ENCODE measurements at places on chromosomes 3 and 15. TPM values are rescaled to one million over a fixed set of nuclear protein-coding genes. Genes with fewer than 3 reads are reported as not detected.

GRCh38 chr3:94246171-94246570 is 183.3 kb downstream of the NSUN3 start:
- H3K36me3 ChIP-seq = no peaks in the 10 kb centered on the region
- H3K27me3 ChIP-seq = no peaks in the 10 kb centered on the region
- H3K4me3 ChIP-seq = no peak overlapping the region
- DNase-seq = no peak
- H3K27ac ChIP-seq = no peak overlapping the region

- no peak overlapping the region for H3K27ac ChIP-seq
- DNase-seq = no peak
- no peak overlapping the region for H3K4me3 ChIP-seq
- H3K36me3 ChIP-seq = no peaks in the 10 kb centered on the region
- no peaks in the 10 kb centered on the region for H3K4me1 ChIP-seq
- no peaks in the 10 kb centered on the region for H3K27me3 ChIP-seq
These were observed 252.2 kb upstream of the IGF1R start for GRCh38 chr15:98395974-98396610.

- no peak for DNase-seq
- H3K4me3 ChIP-seq = no peak overlapping the region
- no peaks in the 10 kb centered on the region for H3K36me3 ChIP-seq
- no peak overlapping the region for H3K27ac ChIP-seq
- H3K27me3 ChIP-seq = peaks cover 13% of the 10 kb centered on the region
- no peaks in the 10 kb centered on the region for H3K4me1 ChIP-seq
These were observed 72.4 kb downstream of the TFRC start for GRCh38 chr3:196009456-196009855.

DNA sequence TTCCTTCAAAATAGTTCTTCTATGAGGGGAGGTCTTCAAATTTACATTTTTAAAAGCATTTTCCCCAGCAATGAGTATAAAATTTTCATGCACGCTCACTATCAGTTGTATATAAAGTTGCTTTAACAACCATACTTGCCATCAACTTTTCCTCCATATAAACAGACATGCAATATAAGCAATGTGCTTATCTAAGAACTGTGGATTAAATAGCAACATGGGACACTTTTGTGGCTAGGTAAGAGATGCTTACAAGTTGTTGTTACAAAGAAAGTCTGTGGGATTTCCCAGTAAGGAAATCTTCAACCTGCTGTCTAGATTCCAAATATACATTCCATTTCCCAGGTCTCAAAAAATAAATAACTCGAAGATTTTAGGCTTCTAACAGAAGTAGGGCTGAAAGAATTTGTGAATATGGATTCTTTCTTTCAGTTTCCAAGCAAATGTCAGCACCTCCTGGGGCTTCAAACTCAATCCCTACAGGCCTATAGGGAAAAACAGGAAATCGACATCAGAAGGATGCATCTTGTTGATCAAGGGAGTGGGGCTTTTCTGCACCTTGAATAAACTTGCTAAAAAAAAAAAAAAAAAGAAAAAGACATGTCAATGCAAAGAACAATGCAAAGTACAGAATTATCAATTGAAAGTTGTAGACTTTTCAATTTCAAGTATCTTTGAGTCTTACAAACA is 16.1 kb downstream of the TNIK start:
- no peak overlapping the region for H3K4me3 ChIP-seq
- no peak for DNase-seq
- peaks cover 21% of the 10 kb centered on the region for H3K4me1 ChIP-seq

DNA sequence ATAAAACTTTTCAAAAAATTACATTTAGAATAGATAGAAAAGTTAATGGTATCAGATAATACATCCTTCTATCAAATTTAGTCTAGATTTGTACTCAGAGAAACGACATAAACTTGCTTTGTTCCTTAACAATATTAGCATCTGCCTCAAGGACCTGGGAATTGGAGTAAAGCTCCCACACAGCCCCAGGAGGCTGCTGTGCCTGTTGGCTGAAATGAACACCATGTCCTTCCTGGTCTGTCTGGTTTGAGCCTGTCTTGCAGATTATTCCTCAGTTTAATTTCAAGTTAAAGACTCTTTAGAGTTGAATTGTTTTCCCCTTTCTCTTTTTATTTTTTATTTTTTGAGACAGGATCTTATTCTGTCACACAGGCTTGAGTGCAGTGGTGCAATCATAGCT is 19.4 kb downstream of the GNB5 start:
- no peaks in the 10 kb centered on the region for H3K36me3 ChIP-seq
- no peaks in the 10 kb centered on the region for H3K4me1 ChIP-seq
- H3K4me3 ChIP-seq = no peak overlapping the region
- no peak for DNase-seq

DNA sequence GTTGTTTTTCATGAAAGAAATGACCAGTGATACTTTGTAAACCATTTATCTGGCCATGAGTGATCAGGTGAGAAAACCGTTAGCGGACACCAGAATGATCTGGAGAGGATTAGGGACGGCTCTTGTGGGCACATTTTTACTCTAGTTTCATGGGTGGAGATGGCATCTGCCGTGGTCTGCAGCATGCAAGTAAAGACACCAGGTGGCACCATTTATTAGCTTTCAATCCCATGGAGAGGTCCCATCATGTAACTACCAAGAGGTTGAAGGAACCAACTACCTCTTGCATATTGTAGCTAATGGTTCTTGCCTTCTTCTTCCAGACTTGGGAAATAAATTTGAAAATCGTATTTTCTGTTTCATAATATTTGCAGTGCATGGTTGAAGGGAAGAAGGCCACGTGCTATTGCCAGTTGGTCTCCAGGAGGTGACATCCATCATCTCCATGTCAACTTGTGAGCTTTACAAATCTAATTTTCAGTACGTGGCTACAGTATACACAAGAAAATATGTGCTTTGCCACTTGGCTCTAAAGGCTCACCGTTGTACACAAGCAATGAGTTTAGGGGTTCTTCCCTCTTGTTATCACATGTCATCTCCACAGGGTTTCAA is 1.5 kb upstream of the MAPKBP1 start:
- peak; percentile 80 for DNase-seq
- H3K36me3 ChIP-seq = no peaks in the 10 kb centered on the region
- H3K27me3 ChIP-seq = no peaks in the 10 kb centered on the region
- no peak overlapping the region for H3K27ac ChIP-seq
- no peak overlapping the region for H3K4me3 ChIP-seq
- H3K4me1 ChIP-seq = peaks cover 40% of the 10 kb centered on the region

DNA sequence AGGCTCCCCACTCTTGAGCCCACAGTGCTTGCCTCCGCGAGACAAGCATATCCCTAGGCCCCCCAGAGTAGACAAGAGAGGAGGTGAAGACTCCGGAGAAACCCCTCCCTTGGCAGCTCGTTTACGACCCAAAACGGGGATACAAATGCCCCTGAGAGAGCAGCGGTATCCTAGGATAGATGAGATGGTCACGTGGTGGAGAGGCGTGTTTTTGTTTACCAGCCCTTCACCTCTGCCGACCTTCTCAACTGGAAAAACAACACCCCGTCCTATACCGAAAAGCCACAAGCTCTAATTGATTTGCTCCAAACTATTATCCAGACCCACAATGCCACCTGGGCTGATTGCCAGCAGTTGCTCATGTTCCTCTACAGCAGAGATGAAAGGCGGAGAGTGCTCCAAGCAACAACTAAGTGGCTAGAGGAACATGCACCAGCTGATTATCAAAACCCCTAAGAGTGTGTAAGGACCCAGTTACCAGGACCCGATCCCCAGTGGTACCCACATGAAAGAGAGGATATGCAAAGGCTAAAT is 99.5 kb upstream of the OSBPL11 start:
- no peaks in the 10 kb centered on the region for H3K27me3 ChIP-seq
- H3K4me1 ChIP-seq = no peaks in the 10 kb centered on the region
- no peak overlapping the region for H3K27ac ChIP-seq
- H3K36me3 ChIP-seq = no peaks in the 10 kb centered on the region
- H3K4me3 ChIP-seq = no peak overlapping the region

GRCh38 chr15:62975515-62975914 is 67.0 kb upstream of the TPM1 start:
- no peaks in the 10 kb centered on the region for H3K4me1 ChIP-seq
- no peak for DNase-seq
- no peak overlapping the region for H3K27ac ChIP-seq
- H3K4me3 ChIP-seq = no peak overlapping the region

DNA sequence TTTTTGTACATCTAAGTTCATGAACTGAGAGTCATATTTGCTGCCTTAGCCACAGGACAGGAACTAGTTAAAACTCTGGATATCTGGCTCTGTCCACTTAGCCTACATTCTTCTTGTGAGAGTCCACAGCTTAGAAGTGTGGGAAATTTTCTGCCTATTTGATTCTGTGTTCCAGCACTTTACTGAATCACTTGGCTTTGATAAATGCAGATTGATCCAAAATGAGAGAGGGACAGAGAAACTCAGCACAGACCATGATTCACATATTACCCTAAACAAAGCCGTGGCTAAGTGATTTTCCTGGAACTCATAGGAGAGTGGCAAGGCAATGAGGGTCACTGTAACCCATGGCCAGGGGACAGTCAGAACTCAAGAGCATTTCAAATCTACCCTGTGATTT is 87.5 kb upstream of the CADPS start:
- no peaks in the 10 kb centered on the region for H3K27me3 ChIP-seq
- no peaks in the 10 kb centered on the region for H3K4me1 ChIP-seq
- H3K4me3 ChIP-seq = no peak overlapping the region
- H3K27ac ChIP-seq = no peak overlapping the region

- no peak overlapping the region for H3K27ac ChIP-seq
- H3K27me3 ChIP-seq = no peaks in the 10 kb centered on the region
These were observed 11.5 kb upstream of the PCSK6 start for GRCh38 chr15:101500865-101501551.

DNA sequence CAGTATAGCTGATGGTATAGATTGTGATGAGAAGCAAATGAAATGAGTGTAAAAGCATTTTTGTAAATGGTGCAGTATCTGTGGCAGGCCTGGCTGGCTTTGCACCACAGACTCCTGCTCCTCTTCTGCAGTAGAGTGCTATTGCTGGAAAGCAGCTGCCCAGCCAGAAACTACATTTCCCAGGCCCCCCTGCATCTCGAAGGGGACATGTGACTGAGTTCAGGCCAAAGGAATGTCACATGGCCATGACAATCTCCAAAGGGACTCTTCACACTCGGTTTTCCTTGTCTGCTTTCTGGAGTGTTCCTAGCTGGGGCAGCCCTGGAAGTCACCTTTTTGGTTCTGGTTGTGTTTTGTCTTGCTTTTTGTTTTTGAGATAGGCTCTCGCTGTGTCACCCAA is 277.1 kb downstream of the SUCLG2 start:
- no peaks in the 10 kb centered on the region for H3K27me3 ChIP-seq
- H3K27ac ChIP-seq = no peak overlapping the region
- no peaks in the 10 kb centered on the region for H3K4me1 ChIP-seq
- no peak for DNase-seq

DNA sequence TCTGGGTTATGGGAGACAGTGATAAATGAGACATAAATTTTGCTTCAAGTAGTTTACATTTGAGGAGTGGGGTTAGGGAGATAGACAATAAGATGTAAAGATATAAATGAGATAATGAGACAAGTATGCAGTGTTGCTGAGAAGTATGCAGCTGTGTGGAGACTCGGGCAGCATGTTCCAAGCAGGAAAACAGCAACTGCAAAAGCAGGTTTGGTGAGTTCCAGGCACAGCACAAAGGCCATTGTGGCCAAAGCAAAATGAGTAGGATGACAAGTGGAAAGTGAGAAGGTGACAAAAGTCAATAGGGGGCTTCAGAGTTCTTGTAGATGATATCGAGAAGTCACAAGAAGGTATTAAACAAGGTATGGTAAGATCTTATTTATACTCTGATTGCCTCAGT is 259.1 kb upstream of the PEX5L start:
- H3K27ac ChIP-seq = no peak overlapping the region
- H3K4me3 ChIP-seq = no peak overlapping the region
- H3K27me3 ChIP-seq = no peaks in the 10 kb centered on the region

DNA sequence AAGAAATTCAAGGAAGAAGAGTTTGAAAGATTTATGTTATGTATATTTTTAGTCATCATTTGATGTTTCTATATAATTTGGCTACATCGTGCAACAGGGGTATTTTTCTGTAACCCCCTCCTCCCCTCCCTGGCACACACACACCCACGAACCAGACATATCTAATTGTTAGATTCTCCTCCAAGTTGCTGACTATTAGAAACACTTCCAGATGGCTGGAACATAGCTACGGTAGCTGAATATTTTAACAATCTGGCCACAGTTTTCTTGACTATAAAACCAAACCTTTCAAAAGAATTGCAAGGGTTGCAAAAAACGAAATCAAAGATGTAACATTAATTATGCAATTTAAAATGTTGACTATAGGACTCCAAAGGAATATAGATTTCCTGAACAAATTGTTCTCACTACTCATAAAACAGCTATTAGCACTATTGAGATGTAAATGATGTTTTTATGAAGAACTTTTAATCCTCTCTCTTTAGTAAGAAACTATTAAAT is 154.4 kb downstream of the CHL1 start:
- H3K4me3 ChIP-seq = no peak overlapping the region
- H3K27me3 ChIP-seq = no peaks in the 10 kb centered on the region
- H3K27ac ChIP-seq = no peak overlapping the region
- H3K4me1 ChIP-seq = no peaks in the 10 kb centered on the region

- H3K4me1 ChIP-seq = no peaks in the 10 kb centered on the region
- no peak overlapping the region for H3K27ac ChIP-seq
- H3K4me3 ChIP-seq = no peak overlapping the region
- no peak for DNase-seq
These were observed 604.1 kb downstream of the EDEM1 start for GRCh38 chr3:5791558-5791957.

DNA sequence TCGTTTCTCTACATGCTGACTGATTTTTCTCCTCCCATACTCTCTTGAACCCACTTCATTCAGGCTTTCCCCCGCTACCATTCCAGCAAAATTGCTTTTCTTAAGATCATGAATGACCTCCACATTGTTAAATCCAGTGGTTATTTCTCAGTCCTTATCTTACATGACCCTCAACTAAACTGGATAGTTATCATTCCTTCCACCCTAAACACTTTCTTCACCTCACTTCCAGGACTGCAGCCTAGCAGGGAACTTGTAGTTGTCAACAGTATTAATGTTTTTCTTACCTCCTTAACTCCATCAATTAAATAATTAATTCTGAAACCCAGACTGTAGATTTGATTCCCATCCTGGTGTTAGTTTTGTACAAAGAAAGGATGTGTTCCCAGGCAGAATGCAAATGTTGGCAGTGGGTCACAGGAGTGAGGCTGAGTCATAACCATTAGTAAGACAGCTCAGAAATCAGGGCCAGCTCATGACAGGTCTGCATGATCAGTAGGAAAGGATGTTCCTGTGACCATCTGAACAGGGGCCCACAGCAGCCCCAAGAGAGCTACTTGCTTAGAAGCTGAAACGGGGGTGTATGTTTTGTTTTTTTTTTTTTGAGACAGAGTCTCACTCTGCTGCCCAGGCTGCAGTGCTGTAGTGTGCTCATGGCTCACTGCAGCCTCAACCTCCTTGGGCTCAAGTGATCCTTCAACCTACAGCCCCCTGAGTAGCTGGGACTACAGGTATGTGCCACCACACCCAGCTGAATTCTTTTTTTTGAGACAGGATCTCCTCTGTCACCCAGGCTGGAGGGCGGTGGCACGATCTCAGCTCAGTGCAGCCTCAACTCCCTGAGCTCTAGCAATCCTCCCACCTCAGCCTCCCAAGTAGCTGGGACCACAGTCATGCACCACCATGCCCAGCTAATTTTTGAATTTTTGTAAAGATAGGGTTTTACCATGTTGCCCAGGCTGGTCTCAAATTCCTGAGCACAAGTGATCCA is 9.1 kb downstream of the BCL2L10 start:
- H3K4me3 ChIP-seq = no peak overlapping the region
- peak; percentile 98 for DNase-seq
- peaks cover 19% of the 10 kb centered on the region for H3K4me1 ChIP-seq

Gene IMP3
- total RNA-seq = 41.3 TPM

Gene CEMIP
- total RNA-seq = not detected

Gene TGM5
- total RNA-seq = not detected

Gene MYRIP
- total RNA-seq = 11.9 TPM

Gene FGF7
- not detected for total RNA-seq

Gene SCAANT1
- total RNA-seq = not detected
